Mammary epithelial cell (primary cell): ENCODE measurements at places on chromosomes 2 and 18.

DNA sequence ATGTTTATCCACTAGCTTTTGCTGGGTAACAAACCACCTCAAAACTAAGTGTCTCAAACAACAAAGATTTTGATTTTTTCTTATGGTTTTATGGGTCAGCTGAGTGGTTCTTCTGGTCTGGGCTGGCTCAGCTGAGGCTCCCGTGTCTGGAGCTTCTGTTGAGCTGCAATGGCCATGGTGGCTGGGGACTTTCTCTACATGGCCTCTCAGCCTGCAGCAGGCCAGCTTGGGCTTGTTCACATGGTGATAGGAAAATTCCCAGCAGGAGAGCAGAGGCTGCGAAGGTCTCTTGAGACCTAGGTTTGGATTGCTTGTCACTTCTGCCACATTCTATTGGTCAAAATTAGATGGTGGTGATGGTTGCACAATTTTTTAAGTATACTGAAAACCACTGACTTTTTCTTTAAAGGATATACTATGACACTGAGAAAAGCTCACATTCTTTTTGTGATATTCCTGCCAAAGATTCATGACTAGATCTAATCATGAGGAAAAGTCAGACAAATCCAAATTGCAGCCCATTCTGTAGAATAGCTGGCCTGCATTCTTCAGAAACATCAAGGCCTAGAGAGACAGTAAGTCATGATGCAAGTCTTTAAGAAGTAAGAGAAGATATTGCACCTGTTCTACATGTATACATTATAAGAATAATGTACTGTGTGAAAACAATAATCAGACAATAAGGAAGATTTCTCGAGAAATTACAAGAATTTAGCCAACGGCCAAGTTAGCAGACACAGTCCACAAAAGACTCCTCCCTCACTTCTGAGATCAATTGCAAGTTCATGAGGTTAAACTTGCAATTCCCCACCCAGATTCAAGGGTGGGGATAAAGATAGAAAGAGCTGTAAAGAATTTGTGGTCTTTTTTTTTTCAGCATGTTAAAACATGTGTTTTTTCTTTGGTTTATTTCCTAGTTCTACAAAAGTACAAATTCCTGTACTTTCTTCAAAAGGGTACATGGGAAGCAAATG is 35.0 kb upstream of the IL1R2 start:
- no peak for DNase-seq

DNA sequence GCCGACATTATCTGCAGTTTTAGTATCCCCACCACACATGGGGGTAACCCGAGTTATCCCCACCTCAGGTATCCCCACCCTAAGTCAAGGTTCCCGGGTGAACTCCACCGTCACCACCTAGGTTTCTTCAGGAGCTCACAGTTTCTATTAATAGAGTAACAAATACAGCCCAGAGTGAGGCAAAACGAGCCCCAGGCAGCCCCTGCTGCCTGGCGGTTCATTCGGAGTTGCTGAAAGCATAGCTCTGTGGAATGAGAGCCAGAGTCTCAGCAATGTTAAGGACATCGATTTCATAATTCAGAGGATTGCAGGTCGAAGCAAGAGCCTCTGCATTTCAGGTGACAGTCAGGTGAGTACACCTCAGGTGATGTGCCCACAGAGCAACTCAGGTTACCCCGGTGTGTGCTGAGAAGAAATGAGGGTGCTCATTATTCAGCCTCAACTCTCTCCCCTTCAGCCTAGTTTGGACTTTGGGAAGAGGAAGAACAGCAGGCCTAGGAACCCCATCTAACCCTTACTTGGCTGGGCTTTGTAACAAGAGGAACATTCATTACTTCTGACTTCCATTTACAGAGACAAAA is 10.7 kb downstream of the SATB2 start:
- no peak for DNase-seq

- DNase-seq = no peak
These were observed 347.0 kb downstream of the ZNF804A start for GRCh38 chr2:184945326-184945725.

DNA sequence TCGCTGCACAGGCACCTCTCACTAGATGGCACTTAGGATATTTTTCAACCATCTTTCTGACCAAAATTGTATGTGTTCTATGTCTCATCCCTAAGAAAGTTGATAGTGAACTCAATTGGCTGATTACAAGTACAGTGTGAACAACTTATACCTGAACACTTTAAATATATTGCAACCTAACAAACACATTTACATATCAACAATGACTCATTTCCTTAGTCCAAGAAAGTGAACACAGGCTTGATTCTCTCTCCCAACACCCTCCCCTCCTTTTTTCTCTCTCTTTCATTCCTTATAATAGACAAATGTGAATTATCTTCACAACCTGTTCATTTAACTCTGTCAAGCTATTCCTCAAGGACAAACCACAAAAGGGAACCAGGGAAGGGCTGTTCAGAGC is 192.0 kb downstream of the SLC8A1 start:
- no peak for DNase-seq

DNA sequence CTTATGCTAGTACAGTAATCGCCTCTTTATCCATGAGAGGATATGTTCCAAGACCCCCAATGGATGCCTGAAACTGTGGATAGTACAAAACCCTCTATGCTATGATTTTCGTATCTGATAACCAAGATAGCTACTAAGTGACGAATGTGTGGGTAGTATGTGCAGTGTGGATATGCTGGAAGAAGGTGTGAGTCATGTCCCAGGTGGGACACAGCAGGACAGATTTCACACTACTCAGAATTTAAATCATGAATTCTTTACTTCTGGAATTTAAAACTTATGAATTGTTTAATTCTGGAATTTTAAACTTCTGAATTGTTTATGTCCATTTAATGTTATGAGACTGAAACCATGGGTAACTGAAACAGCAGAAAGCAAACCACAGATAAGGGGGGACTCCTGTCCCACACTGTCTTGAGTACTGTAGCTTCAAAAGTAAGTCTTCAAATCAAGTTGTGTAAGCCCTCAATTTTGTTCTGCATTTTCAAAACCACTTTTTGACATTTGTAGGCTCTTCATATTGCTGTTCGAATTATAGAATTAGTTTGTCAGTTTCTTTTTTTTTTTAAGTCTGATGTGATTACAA is 116.0 kb downstream of the LTBP1 start:
- peak; percentile 46 for DNase-seq

DNA sequence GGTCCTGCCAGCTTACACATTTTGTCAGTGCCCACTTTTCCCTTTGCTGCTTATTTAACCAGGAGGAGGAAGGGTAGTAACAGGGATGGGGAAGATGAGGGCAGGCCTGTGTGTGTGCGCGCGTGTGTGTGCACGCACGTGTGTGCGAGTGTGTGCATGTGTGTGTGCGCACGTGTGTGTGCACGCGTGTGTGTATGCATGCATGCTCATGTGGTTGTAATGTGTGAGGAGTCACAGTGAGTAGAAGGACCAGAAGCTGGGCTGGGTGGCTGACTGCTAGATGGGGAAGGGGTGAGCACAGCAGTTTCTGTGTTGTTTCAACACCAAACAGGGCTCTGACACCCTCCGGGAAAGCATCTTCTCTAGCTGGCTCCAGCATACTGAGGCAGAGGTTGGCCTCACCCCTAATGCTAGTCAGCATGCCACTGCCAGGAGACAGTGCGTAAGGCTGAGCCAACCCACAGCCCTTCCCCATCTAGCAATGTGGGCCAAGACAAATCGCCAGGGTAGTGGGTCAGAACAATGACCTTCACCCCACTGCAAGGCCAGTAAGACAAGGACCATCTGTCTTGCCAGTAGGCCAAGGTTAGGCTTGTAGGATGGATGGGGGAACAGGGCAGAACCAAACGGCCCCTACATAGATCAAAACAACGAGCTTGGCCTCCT is 218.7 kb upstream of the SMAD2 start:
- DNase-seq = no peak

DNA sequence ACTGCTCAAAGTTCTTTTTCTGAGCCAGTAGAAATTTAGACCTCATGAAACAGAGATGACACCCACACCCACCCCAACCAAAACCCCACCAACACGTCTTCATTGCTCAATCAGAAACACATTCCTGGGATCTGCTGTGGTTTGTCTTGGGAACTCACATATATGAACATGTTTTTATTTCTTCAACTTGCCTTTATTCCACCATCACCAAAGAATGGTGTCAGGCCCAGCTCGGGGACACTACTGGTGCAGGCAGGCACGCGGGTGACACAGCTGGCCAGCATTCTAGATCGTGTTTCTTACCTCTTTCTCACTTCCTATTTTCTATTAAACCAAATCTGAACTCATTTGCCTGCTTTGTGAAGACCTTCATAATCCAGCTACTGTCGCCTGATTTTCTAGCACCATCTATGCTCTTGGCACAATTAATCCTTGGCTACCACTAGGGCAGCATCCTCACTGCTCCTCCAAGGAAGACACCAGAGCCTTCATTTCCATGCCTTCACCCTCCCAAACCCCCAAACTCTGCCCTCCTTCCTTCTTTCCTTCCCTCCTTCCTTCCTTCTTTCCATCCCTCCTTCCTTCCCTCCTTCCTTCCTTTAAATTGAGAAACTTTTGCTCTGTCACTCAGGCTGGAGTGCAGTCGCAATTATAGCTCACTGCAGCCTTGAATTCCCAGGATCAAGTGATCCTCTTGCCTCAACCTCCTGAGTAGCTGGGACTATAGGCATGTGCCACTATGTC is 157.1 kb downstream of the BCL2 start:
- peak; percentile 11 for DNase-seq

- peak; percentile 2 for DNase-seq
These were observed 42.5 kb downstream of the LRRC30 start for GRCh38 chr18:7273301-7273921.

DNA sequence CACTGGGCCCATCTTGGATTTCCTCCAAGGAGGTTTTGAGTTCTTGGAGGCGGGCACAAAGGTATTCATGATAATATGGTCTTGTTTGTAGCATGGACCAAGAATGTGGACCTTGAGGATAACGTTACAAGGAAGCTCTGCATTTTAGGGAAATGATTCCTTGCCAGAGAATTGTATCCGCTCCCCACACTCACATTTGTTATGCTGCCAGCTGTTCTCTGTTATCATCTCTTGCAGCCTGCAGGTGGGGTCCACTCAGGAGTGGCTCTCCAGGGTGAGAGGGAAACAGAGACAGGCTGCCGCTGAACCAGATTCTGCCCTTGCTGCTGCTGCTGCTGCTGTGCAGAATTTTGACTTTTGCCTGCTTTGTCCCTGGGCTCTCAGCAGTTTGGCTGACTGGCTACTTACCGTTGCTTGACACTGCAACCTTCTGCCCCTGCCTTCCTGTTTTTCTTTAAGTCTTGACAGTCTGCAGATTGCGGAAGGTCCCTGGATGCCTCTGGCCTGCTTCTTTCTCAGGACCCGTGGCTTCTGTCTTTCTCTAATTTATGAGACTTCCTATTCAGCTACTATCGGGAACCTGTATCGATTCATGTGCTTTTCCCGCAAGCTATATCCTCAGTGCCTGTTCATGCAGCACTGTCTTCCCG is 122.3 kb upstream of the DOCK10 start:
- DNase-seq = no peak

DNA sequence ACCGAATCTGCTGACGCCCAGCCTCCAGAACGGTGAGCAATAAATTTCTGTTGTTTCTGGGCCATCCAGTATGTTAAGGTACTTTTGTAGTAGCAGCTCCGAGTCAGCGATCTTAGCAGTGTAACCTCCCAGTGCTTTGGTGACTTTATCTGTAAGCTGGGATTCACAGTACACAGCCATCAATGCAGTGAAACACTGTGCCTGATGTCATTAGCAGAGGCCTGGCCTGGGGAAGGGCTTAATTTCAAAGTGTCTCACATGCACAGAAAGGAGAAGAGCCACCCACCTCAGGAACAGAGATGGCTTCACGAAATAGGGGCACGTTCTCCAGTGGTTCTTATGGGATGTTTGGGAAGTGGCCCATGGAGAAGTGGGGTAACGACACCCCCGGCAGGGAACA is 281.2 kb downstream of the PHLPP1 start:
- DNase-seq = no peak

DNA sequence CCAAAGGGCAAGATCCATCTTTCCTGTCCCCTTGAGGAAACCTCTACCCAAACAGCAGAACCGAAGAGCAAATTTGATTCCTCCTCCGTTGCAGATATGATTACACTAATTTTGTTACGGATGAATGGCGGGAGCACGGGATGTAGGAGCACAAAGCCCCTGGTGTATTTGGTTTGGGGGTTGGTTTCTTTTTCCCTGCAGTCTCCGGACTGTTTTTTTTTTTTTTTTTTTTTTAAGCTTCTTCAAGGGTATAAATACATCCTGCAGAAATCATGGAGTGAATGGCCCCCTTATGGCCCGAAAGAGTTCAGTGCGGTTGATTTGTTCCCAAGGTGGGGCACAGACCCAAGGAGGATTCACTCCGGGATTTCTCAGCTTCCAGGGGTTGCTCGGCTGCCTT is 135.3 kb upstream of the SH3BP4 start:
- no peak for DNase-seq

GRCh38 chr18:12106471-12106870 is 12.8 kb downstream of the ANKRD62 start:
- no peak for DNase-seq

DNA sequence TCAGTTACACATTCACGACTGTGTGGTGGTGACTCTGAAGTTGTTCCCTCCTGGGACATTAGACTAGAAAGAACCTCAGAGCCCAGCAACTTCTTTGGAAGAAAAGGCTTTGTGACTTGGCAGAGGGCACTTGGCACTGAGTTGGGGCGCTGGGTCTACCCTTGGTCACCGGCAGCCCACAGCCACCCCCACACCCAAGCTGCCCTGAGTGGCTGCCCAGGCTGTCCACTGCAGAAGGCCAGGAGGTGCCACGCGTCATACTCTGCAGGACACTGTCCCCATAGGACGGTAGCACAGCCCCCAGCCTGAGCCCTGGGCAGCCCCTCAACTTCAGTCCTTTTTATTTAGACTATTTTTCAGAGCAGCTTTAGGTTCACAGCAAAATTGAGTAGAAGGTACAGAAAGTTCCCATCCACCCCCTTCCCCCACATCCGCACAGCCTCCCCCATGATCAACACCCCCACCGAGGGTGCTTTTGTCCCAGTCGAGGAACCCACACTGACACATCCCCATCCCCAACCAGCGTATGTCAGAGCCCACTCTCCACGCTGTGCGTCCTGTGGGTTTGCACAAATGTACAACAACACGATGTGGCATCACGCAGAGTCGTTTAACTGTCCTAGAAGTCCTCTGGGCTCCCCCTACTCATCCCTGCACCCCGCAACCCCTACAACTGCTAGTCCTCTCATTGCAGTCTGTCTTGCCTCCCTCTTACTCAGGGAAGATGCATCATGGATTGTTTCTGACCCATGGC is 1.1 kb downstream of the PRLH start:
- DNase-seq = no peak

- no peak for DNase-seq
These were observed 160.4 kb downstream of the KLHL29 start for GRCh38 chr2:23545396-23545795.

GRCh38 chr2:85868822-85869221 is 20.0 kb downstream of the ST3GAL5 start:
- DNase-seq = no peak

DNA sequence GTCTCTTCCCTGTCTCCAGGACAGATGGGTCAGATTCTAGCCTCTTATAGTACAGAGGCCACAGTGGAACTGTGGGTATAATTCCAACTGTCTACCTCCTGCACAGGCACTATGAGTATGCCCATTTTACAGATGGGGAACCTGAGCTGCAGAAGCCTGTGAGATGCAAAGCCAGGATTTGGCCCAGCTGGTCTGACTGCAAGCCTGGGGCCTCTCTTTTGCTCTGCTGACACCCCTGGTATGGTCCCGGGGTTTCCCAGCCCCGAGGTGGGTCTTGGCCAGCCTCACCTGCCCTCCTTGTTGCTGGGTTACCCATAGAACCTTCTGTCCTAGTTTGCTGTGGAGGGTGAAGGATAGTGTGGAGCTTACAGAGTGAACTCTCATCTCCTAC is 9.8 kb downstream of the HS6ST1 start:
- no peak for DNase-seq
